ENCODE measurements at places on chromosomes 13 and 19.

- no peak for DNase-seq
Measured at GRCh38 chr13:26896986-26897668, 136.5 kb upstream of the GPR12 start.

DNA sequence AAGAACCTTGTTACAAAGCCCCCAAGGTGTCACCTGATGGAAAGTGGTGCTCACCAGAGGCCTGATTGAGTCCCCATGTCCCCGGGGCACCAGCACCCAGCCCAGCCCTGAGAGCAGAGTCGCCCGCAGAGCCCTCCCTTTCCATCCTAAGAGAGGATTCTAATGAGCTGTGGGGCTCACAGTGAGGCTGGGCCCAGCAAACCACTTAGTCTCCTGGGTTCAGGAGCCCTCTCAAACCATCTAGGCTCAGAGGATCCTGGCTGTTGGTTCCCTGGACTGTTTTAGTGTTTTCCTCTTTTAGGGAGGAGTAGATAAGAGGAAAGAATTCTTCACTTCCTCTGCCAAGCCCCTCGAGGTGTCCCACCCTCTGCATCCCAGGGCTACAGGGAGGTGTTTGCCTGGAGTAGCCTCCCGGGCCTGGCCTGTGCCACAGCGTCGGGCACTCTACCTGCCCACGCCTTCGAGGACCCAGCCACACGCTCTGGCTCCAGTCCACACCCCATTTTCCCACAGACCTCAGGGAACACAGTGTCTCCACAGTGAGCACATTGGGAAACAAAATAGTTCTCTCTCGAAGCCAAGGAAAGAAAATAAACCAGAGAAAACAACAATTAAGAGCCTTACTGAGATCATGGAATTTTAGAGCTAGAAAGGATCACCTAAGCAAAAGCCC is 34.4 kb downstream of the DHRS12 start:
- no peak for DNase-seq

DNA sequence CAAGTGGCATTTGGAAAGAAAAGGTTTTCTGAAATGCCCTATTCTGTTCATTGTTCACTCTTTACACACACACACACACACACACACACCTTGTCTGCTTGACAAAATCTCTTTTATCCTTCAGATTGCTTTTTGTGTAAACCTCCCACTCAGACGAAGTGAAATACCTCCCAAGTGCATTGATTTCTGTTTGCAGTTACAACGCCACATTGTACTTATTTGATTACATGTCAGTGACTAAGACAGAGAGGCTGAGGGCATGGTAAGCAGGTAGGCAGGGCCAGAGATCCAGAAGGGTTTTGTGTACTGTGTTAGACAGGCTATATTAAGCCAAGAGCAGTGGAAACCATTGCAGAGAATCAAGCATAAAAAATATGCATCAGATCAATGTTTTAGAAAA is 561.8 kb downstream of the GPC6 start:
- no peak for DNase-seq

DNA sequence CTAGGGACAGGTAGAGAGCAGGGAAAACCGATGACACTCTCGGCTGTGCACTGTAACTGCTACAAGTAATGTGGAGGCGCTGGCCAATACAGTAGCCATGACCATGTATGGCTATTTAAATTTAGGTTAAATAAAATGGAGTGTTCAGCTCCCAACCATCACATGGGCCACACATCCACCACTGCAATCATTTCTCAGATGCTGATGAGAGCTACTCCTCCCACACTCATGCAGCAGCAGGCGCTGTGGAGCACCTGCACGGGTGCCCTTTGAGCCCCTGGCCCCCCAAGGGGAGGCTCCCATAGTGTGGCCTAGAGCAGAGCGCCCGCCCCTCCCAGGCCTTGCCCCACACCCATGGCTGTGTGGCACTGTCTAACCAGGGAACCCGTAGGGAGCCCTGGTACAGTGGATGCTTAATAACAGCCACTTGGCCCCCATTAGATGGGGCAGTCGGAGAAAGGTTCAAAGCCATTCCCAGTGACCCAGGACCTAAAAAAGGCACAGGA is 6.0 kb downstream of the ACP4 start:
- DNase-seq = peak; percentile 74

DNA sequence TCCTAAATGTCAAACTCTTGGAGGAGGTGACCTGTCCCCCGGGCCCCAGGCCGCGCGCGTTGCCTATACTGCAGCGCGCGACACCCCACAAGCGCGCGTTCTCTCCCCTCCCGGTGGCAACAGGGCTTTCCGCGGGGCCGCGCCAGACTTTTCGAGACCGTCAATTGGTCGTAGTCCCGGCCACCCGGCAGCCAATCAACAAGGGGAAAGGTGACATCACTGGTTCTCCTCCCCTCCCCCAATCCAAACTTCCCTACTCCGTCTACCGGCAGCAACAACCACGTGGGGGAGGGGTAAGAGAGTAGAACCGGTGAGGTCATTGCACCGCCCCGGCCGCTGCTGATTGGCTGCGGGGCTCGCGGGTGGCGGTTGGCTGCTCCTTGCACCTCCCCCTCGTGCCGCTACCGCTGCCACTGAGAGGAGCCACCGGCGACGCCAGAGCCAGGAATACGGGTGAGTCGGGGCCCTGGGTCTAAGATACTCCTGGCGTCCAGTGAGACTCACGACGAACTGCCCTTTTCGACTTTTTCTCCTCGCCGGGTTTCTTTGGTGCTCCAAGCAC is 829 bp upstream of the CIC start:
- peak; percentile 96 for DNase-seq

- DNase-seq = no peak
Measured at GRCh38 chr13:76630629-76631230, 255.5 kb downstream of the KCTD12 start.

DNA sequence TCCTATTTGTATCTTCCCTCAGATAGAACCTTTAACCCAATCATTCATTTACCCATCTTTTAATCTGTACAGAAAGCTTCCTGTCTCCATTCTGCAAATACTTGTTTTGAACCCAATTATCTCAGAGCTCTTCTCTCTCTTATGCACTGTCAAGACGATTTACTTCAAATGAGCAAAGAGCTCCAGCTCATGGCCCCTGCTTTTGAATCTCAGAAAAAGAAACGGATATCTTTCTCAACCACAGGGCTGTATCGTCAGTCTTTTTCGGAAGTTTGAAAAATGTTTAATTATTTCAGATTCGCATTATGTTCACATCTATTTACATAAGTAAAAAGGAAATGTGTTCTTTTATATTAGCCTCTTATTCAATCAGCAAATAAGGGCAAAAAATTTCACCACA is 322.7 kb upstream of the NBEA start:
- no peak for DNase-seq
